ENCODE measurements at places on chromosomes 2 and 18.

GRCh38 chr2:175168564-175168945 lies 552 bp upstream of the ATF2 start:
- no peak for DNase-seq

GRCh38 chr2:155525199-155525598 lies 807.3 kb downstream of the NR4A2 start:
- DNase-seq = no peak

DNA sequence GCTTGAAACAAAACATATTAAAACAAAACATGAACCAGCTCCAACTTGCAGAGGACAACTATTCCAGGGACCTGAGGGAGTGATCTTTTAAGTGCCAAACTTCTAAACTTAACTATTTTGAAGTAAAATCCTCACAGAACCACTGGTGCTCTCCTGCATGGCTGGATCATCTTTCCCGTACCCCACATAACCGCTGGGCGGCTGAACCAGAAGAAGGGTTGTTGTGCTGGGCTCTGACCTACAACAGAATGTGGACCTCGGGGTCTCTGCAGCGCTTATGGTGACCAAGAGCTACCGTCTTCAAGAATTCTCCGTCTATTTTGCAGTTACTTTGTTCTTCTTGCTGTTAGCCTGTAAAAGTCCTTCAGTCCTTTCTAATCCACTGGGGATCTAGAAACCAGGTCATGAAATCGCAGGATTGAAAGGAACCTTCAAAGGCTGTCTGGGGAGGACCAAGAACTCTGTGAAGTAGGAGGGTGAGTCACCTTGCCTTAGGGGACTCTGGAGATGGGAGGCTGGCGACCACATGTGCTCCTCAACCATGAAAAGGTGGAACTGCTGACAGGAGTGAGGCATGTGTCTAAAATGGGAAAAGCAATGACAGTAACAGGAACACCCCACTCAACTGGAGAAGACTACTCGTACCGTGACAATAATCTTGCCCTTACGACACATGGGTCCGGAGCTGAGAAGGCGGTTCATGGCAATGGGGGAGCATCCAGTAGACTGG lies 46.6 kb downstream of the HDLBP start:
- DNase-seq = no peak

DNA sequence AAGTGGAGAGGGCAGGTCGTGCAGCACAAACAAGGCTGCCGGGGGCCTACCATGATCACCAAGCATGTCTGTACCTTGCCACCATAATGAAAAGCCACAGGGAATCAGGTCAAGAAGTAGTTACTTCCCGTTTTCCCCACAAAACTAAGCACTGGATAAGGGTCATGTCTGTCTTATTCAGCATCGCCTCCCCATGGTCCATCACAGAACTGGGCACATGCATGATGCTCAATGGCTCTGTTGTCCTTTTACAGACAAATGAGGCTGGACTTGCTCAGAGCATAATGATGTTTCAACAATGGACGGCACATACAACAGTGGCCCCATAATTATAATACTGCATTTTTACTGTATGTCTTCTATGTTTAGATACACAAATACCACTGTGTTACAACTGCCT lies 27.5 kb downstream of the REEP1 start:
- no peak for DNase-seq

- DNase-seq = no peak
Observed at GRCh38 chr2:230447455-230448451, 31.8 kb downstream of the SP100 start.

- DNase-seq = no peak
Observed at GRCh38 chr18:12645751-12646203, 12.1 kb downstream of the SPIRE1 start.

Data from D721Med (cell line).